Left hindlimb (tissue), 1 donor: ENCODE measurements at places on chromosomes 11 and 22.

- no peak for DNase-seq
These were observed 83.3 kb downstream of the ATG16L2 start for GRCh38 chr11:72897506-72897905.

DNA sequence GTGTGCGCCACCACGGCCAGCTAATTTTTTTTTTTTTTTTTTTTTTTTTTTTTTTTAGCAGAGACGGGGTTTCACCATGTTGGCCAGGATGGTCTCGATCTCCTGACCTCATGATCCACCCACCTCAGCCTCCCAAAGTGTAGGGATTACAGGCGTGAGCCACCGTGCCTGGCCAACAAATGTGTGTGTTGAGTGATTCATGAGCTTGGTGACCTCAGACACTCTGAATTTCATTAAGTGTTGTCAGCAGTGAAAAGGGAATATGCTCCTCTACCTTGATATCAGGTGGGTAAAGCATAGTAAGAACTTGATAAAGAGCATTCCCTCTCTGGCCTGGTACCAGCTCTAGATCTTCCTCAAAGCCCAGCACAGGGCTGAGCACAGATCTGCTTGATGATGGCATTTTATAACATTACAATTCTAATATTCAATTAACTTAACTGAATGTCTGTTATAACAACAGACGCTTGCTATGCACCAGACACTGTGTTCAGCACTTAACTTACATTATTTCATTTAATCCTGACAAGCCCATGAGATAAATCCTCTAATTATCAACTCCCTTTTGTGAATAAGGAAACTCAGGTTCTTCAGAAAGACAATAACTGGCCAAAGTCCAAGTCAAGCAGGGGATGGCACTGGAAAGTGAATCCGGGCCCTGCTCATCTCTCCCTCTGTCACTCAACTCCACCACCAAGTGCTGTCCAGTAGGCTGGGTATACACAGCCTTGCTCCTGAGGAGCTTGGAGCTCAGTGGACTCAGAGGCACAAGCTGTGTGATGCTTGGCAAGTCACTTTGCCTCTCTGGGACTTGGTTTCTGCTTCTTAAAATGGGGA is 13.0 kb downstream of the TBC1D10A start:
- no peak for DNase-seq

DNA sequence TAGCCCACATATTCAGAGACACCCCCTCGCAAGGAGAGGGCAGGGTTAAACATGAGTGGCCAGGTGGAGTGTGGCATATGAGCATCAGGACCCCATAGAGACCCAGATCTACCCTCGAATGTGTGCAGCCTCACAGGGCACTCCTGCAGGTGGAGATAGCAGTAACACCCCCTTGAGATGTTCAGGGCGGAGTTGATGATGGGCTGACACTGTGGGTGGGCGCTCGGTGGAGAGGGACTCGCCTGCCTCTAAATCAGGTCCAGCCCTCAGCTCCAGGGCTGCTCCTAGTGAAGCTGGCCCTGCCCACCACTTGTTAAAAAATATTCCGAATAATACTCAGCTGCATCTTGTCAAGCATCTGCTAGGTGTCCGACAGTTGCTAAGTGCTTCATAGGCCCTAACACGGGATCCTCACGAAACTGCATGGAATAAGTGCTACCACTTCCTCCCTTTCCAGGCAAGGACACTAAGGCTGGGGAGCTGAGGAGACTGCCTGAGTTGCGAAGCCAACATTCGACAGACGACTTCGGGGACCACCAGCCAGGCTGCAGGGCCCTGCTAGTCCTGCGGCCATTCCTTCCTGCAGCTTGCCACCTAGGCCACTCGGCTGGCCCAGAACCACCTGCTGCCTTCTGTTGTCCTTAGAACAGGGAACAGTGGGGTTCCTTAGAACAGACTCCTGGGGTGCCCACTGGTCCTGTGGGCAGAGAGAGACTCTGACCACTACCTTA is 74.0 kb upstream of the WNT11 start:
- no peak for DNase-seq

GRCh38 chr11:106614262-106614661 is 404.0 kb downstream of the GUCY1A2 start:
- no peak for DNase-seq

DNA sequence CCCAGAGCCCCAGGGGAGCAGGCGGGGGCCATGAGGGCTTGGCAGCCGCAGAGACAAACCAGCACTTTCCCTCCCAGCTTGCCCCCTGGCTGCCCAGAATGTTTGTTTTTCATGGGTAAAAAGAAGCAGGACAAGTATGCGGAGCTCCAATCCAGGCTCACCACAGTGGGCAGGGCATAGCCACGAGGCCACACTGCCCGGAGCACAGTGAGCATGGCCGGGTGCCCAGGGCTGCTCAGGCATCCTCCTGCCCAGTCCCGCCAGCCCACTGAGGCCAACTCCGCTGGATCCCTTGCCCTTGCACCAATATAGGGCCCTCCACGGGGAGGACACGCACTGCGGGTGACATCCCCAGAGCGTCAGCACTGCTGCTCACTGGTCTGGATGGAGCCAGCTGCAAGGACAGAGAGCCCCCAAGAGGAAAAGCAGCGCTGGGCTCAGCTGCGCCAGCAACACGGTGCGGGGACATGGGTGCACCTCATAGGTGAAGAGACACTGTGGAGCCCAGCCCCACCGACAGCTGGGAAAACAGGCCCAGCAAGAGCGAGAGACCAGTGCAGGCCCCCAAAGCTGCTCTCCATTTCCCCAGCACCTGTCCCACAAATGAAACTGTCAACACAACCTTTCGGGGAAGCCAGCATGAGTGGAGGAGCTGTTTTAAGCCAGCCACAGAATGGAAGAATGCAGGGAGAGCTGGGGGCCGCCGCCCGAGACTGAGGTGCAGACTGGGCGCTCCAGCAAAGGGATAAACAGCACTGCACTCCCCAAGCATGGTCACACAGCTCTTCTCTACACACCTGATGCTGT is 24.8 kb downstream of the ARVCF start:
- DNase-seq = peak; percentile 76

GRCh38 chr11:96001037-96001436 is 77.1 kb upstream of the MTMR2 start:
- peak; percentile 78 for DNase-seq

DNA sequence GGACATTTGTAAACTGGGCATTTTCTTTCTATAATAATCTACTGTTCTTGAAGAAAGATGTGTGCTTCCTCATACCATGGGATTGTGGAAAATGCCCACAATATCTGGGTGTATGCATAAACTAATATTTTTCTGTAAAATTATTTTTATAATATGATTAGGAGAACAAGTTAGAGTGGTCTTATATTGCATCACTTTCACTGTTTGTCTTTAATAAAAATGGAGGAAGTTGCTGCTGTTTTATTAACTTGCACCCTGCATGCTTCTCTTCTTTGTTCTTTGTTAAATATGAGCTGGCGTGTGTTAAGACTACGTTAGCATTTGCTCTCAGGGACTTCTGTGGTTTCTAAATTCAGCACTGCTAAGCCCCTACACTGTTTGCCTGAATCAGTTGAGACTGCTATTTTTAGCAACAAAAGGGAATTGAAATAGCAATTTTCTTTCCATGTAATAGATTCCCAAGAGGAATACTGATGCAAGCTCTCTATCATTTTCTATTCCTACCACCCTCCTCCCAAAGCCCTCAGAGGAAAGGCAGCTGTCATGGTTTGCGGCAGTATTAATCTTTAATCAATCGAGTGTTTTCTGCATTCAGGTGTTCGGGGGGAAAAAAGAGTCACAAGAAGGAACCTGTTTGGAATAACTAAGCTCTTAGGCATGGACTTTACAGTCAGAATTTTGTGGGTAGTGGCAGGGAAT is 56.1 kb downstream of the HSD17B12 start:
- no peak for DNase-seq

DNA sequence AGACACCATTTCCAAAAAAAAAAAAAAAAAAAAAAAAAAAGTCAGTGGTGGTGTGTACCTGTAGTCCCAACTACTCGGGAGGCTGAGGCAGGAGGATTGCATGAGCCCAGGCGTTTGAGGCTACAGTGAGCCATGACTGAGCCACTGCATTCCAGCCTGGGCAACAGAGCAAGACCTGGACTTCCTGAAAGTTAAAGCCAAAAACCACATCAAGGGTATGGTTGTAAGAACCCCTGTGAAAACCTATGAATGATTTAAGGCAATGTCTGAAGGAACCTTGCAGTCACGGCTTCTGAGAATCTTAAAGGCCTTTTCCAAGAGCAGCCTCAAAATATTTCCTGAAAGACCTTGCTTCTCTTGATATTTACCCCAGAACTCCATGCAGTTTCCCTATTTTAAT is 30.5 kb upstream of the MSANTD2 start:
- no peak for DNase-seq

GRCh38 chr11:1751999-1752906 is 1.9 kb upstream of the IFITM10 start:
- peak; percentile 26 for DNase-seq

DNA sequence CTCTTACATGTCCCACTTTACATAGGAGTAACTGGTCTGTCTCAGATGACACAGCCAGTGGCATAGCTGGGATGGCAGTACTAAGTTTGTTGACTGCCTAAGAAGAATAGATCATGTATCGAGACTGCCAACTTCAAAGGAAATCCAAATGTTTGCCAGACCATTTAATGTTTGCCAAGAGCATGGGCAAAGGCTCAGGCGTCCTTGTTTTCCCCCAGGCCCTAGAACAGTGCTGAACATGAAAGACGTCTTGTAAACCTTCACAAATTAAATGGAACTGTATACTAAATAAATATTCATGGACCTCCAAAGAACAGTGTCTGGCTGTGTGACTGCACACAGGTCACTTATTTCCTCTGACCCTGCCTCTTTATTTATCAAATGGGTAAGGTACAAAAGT is 234.7 kb upstream of the CCDC90B start:
- DNase-seq = no peak

GRCh38 chr22:24894998-24895397 is 51.5 kb downstream of the LHFPL7 start:
- DNase-seq = peak; percentile 54

- DNase-seq = no peak
These were observed 7.3 kb upstream of the RGL4 start for GRCh38 chr22:23683545-23683944.

- DNase-seq = no peak
These were observed 128.5 kb upstream of the LMO1 start for GRCh38 chr11:8392166-8392565.

GRCh38 chr11:92317721-92318120 is 93.1 kb downstream of the FAT3 start:
- no peak for DNase-seq

DNA sequence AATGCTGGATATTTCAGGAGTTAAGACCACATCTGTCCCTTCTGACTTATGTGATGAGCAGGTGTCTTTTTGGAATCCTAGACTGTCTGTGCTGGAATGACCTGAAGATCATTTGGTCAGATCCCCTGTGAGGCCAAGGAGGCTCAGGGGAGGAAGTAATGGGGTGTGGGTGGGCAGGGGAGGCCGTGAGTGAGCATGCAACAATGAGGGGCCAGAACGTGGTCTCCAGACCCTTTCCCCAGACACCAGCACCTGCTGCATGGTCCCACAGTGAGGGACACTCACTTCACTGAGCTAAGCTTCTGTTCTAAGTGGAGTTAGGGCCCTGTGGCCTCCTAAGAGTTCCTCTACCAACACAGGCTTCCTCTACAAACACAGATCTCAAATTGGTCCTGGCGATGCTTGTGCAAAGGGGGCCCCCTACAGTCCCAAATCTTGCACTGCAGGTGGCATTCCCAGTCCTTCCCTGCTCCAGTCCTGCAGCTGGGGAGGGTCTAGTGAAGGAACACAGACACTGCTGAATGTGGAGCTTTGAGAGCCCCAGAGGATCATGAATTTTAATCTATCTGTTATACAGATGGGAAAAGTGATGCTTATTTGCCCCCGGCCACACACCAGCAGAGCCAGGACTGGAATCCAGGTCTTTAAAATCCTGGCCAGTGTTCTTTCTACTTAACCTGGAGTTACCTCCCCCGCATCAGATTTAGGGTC is 7.4 kb downstream of the USP2 start:
- DNase-seq = peak; percentile 87

DNA sequence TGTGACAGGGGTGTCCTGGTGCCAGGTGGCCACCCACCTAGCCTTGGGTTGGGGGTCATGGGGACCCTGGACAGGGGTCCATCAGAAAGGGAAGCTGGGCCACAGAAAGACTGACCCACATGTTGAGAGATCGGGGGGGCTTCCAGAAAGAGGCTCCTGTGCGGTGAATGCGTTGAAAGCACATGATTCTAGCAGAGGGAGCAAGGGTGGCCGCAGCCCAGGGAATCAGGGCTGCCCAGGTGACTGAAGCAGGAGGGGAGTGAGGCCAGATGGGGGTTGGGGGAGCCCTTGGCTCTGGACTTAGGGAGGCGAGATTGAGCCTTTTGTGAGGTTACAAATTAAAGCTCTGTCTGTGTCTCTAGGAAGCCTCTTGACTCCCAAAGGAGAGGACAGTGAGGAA is 80.7 kb downstream of the MORC2 start:
- no peak for DNase-seq

DNA sequence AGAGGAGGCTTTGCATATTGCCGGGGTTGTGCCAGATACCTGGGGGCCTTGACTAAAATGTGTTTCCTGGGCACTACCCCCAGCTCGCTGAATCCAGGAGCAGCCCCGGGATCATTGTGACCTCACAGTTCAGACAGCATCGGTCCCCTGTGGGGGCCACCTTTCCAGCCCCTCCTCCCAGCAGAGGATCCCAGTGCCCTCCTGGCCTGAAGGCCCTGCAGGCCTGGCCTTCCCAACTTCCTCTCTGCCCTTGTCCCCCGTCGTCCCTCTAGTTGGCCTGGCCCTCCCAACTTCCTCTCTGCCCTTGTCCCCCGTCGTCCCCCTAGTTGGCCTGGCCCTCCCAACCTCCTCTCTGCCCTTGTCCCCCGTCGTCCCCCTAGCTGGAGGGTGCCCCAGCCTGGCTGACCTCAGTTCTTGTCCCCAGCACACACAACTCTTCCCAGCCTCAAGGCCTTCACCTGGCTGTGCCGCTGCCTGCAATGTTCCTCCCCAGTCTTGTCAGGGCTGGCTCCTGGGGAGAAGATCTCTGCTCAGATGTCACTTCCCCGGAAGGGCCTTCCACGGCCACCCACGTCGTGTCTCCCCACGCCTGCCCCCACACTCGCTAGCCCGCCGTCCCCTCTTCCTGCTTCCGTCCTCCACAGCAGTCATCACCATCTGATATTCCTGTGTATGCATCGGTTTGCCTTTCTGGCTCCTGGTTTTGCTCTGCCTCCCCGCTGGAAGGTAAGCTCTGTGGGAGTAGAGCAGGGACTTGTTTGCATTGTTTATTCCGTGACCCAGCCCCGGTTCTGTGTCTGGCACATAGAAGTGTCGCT is 12.6 kb upstream of the ANO1 start:
- DNase-seq = no peak

- DNase-seq = no peak
These were observed 1.5 kb downstream of the LSP1 start for GRCh38 chr11:1854132-1854948.

DNA sequence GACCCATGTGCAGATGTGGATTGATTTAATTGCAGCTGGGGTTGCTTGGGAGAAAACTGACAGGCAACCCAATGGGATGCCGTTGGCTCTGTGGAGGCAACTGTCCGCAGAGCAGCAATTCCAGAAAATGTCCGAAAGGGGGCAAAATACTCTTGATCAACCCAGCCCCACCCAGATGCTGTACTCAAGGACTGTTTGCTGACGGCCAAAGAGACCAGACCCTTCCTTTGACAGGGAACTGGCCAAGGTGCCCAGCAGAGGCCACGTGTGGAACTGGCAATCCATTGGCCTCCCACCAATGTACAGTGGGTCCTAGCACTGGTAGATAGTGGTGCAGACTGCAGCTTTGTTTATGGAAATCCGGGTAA is 29.7 kb upstream of the KCNA4 start:
- no peak for DNase-seq
